HFFc6 (cell line): ENCODE measurements at places on chromosomes 5 and 9. TPM values are rescaled to one million over a fixed set of nuclear protein-coding genes. Genes with fewer than 3 reads are reported as not detected.
A peak's percentile ranks its signal among the peaks of the same experiment; 100 is the strongest.

- DNase-seq: no peak
Measured at GRCh38 chr5:133372293-133372937, 239.9 kb downstream of the FSTL4 start.

- no peak for DNase-seq
Measured at GRCh38 chr5:138620663-138621224, 45.5 kb upstream of the HSPA9 start.

- DNase-seq: no peak
Measured at GRCh38 chr5:58929726-58930125, 346.9 kb downstream of the RAB3C start.

GRCh38 chr9:21037278-21037677 lies 5.8 kb upstream of the HACD4 start:
- DNase-seq: no peak

DNA sequence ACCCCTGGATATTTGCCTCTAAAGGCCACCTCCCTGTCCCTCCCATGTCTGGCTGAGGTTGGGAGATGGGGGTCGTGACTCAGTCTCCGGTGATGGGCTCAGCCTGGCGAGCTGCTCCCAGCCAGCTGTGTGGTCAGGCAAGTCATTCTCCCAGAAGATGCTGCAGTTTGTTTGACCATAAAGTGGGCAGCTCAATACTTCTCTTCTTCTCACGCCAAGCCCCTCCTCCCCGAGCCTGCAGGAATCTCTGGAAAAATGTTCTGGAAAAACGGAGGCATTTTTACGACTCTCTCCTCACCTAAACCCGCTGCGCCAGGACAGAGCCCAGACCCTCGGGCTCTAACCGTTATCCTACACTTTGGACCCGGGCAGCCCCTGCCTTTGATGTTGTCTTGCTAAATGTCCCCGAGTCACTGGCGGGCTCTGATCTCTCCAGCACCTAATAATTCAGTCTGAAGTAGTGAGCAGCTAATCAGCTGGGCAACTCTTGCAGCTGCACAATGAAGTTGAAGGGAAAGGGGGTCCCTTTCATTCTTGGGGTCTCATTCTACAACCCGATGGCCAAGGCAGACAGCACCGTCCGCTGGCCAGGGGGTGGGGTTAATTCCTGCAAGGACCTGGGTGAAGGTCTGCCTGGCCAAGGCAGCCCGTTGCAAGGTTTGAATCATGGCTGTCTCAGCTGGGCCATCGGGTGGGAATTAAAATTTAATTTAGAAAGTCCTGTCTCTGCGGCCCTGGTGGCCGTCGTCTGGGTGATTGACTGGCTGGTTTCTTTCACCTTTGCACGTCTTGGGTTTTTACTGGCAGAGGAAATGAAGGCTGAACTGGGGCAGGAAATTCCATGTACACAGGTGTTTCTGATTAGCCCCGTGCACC lies 12.3 kb downstream of the DCANP1 start:
- peak; percentile 68 for DNase-seq

DNA sequence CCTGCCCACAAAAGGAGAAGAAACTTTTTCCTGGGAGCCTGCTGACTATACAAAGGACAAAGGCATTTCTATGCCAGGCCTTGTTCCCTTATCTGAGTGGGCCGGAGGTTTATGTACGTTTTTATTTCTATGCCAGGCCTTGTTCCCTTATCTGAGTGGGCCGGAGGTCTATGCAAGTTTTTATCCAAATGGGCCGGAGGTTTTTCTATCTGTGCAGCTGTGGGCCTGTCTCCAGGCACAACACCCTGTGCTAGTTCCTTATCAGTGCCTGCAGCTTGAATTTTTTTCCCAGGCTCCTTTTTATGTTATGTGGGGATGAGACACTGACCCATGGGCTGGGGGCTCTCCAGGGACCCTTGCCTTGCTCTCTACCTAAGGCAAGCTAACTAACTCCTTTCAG lies 5.5 kb downstream of the SLC25A2 start:
- DNase-seq: no peak

DNA sequence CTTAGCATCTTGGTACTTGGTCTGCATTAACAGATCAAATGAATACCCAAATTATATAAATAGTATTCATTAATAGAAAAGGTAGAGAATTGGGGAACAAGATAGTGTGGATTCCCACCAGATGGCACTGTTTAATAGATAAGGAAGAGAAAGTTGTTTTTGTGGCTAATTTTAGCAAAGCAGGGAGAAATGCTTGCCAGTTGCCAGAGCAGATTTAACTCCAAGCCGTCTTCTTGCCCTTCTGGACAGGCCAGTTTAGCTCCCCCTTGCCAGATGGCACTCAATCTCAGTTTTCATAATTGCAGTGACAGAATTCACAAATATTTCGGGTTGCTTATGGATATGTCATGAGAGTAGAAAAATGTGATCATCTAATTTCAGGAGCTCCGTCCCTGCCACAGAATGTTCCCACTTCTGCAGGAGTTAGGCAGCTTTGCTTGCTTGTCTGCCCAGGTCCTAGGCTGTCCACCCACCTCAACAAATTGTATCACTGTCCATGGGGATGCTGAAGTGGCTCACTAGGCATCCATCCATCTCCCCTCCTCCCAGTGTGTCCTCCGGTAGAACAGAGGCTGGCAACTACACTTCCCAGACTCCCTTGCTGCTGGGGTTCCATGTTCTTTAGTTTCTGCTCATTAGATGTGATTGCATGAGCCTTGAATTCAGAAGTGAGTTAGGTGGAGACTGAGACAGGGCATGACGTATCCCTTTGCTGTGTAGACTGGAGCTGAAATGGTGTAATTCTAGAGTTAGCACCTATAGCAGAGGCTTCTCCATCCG lies 11.8 kb upstream of the HEXB start:
- DNase-seq: peak; percentile 57

DNA sequence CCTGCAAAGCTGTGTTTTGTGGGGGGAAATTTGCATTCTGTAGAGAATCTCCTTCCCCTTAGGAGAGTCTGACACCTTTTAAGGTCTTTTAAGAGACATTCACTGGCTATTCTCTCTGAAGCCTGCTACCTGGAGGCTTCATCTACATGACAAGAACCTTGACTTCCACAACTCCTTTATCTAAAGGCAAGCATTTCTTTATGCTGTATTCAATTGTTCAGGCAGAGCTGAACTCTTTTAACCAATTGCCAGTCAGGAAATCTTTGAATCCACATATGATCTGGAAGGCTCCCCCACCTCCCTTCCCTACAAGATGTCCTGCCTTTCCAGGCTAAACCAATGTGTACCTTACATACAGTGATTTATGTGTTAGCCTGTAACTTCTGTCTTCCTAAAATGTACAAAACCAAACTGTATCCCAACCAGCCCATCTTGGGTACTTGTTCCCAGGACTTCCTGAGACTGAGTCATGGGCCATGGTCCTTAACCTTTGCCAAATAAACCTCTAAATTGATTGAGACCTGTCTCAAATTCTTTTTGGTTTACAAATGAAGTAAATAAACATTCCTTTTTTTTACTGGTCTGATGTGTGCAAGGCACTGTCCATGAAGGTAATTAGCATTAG lies 9.9 kb downstream of the C9orf85 start:
- no peak for DNase-seq

DNA sequence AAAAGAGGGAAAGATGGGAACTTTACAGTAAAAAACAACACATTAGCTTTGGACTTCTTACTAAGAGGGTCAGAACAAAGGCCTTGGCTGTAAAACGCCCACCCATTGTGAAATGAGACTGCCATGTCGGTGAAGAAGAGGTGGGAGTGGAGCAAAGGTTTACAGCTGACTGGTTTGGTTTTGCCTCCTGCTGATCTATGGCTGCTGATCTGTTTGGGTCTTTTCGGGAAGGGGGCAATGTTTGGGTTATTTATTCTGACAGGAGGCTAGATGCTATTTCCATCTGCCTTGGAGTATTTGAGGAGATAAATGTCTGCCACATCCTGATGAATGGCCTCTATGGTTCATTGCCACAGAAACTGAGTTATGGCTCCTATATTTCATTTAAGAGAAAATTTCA lies 408.7 kb downstream of the TLE4 start:
- DNase-seq: no peak

DNA sequence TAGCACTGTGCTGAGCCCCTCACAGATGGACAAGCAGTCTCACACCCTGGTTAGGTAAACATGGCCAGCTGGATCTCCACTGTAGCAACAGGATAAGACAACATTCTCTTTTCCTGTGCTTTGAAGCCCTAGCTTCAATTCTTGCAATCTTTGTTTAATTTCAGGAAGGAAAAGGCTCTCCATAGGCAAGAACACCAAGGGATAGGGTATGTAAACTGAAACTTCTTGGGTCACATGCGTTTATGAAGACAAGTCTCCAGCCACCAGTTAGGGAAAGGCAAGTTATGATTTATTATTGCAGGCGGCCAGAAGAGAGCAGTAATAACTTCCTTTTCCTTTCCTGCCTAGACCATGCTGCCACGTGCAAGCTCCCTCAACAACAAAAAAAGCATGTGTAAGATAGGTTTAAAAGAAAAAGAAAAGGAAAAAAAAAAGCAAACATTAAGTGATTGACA lies 50.1 kb upstream of the POU5F2 start:
- no peak for DNase-seq

- DNase-seq: no peak
Measured at GRCh38 chr9:98962861-98963260, 19.2 kb downstream of the COL15A1 start.

- DNase-seq: peak; percentile 16
Measured at GRCh38 chr9:18124760-18125159, 349.2 kb upstream of the ADAMTSL1 start.

DNA sequence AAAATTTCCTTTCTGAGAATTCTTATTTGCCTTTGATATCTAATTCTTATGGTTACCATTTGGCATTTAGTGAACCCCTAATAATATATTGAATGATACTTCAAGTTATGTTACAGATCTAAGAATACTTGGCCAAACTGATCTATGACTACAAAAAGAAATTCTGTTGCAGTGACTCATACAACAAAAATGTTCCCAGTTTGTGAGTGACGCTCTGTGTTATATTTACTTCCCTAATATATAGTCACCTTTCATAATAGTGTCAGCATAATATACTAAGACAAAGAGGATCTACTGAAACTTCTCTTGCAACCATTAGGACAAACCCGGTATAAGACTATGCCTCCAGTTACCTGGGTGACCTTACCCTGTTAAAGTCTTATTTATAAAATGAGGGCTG lies 216.9 kb upstream of the TLX3 start:
- peak; percentile 37 for DNase-seq

DNA sequence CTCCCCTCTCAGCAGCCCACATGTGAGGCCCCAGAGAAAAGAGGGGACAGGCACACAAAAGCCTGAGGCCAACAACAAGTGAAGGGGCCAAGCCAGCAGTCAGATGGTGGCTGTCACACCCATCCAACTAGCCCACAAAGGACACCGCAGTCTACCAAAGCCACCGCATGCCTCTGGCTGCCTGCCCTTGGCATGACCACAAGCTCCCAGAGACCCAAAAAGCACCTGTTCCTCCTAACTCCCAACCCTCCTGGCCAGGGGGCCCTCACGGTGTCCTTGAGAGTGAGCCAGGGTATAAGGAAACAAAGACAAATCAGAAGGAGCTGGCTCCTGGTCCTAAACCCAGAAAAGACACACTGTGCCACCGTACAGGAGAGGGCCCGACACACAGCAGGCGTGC lies 77.8 kb upstream of the LRRTM2 start:
- no peak for DNase-seq

- DNase-seq: no peak
Measured at GRCh38 chr5:170333161-170333910, 35.8 kb upstream of the LCP2 start.

GRCh38 chr9:78552802-78553201 lies 255.9 kb downstream of the PSAT1 start:
- DNase-seq: no peak

DNA sequence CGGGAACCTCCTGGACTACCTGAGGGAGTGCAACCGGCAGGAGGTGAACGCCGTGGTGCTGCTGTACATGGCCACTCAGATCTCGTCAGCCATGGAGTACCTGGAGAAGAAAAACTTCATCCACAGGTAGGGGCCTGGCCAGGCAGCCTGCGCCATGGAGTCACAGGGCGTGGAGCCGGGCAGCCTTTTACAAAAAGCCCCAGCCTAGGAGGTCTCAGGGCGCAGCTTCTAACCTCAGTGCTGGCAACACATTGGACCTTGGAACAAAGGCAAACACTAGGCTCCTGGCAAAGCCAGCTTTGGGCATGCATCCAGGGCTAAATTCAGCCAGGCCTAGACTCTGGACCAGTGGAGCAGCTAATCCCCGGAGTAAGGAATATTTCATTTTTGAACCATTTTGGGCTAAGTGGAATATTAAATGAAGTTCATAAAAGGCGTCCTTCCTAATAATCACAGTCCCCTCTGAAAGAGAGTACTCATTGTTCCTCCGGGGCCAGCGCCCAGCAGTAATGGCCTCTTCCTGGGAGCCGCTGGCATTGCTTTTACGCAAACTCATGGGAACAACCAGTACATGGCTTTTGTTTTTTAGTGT lies 23.6 kb downstream of the QRFP start:
- DNase-seq: no peak

- peak; percentile 66 for DNase-seq
Measured at GRCh38 chr5:72387985-72388384, 67.8 kb downstream of the PTCD2 start.

- DNase-seq: peak; percentile 41
Measured at GRCh38 chr9:72465593-72465984, 55.8 kb upstream of the TMC1 start.

The ANKRD55 gene
- total RNA-seq: not detected in 3 replicates

The SLC6A18 gene
- not detected in 3 replicates for total RNA-seq

The RASGEF1C gene
- not detected in 2 replicates for total RNA-seq

The ADAMTSL2 gene
- total RNA-seq: 0.05 TPM in 1 of 3 replicates, not detected in the others

The ARL10 gene
- total RNA-seq: 7.5 to 7.9 TPM (median 7.6 TPM) in 3 replicates
